ENCODE measurements at places on chromosomes 5 and 9.
A peak's percentile ranks its signal among the peaks of the same experiment; 100 is the strongest.

- no peak for DNase-seq
Measured at GRCh38 chr9:73095425-73095824, 56.2 kb upstream of the ANXA1 start.

DNA sequence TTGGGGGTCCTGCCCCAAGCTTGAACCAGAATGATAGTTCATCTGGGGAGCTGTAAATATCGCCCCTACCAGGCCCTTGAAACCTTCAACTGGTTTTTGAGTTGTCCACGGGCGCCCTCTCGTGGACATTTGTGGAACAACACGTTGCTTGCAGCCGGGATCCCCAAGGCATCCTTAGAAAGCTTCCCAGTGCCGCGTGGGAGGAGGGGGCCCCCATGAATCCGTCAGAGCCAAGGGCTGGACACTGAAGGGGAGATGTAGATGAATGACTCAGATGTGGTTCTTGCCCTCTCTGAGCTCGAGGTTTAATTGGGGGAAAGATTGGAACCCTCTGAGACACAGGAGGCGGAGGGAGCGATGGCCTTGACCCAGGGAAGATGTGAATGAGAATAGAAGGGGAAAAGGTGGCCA is 31.8 kb upstream of the ORM1 start:
- DNase-seq = peak; percentile 60

DNA sequence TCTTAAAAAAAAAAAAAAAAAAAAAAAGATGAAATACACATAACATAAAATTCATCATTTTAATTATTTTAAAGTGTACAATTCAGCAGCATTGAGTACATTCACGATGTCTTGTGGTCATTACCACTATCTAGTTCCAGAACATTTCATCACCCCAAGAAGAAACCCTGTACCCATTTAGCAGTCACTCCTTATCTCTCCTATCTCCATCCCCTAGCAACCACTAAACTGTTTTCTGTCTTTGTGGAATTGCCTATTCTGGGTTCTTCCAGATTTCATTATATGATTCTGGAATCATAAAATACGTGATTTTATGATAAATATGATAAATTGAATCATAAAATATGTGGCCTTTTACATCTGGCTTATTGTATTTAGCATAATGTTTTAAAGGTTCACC is 8.9 kb upstream of the HMCN2 start:
- DNase-seq = no peak

DNA sequence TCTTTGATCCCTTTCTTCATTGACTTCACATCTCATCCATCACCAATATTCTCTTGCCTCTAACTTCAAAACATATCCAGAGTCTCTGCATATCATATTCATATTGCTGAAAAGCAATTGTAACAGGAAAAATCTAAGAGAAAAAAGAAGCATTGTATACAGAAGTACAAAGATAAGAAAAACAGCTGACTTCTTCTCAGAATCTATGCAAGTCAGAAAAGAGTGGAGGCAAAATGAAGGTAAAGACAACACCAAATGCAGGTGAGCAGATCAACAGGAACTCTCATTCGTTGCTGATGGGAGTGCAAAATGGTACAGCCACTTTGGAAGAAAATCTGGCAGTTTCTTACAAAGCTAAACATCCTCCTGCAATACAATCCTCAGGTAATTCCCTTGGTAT is 155.6 kb downstream of the PHF2 start:
- no peak for DNase-seq

DNA sequence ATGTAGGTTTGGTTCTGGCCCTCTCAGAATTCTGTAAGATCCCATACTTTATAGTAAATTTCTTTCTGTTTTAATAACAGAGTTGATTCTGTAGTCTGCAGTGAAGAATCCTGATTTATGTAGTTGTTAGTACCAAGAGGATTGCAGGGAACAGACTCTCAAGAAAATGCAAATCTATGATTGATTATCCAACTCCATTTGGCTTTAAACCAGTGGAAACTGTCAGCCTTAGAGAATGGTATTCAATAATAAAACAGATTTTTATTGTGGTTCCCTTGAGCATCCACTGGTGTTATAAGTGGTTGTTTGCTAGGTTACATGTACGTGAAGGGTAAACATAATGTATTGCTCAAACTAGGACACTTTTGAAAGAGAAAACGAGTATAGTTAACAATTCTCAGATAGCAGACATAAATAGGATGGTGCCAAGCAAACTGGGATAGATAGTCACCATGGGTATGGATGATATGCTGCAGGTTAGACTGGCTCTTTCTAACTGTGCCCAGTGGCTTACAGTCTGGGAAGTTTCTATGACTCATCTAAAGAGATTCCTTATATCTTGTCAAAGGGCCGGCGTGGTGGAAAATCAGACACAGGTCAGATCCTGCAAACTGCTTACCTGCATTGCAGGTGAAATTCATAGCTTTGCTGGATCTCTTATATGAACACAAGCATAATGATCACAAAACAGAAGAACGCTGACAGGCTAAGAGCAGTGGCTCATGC is 41.7 kb upstream of the RPS23 start:
- DNase-seq = no peak

DNA sequence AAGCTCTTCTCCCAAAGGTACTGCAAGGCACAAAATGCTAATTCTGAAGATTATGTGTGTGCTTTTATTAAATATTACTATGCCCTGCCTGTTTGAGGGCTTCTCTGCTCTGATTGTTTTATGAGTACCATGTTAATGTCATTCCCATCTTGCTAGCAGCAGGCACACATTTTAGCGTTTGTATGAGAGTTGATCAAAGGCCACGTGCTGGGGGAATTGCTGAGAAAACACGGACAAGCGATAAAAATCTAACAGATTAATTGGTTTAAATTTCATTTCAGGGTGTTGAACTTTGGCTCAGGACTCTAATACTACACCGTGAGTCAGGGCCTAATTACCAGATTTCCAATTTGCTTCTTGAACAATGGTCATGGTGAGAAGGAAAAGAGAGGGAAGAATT is 298.4 kb downstream of the EBF1 start:
- DNase-seq = no peak

DNA sequence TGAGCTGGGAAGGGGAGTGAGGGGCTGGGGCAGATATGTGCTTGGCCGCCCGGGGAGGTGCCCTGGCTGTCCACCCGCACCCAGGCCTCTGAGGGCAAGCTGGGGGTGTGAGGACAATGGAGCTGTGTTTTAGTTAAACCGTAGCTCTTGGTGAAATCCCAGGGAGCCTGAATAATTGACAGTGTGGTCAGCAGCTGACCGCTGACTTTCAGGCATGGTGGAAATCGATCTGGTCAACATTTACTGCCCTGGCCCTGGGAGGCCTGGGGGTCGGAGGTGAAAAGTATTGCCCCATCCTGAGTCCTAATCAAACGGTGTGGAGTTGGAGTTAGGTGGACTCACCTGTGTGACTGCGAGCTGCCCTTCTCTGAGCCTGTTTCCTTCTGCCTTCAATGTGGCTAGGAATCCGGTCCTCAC is 31.2 kb upstream of the CRB2 start:
- no peak for DNase-seq

- DNase-seq = no peak
Measured at GRCh38 chr9:131282688-131283422, 6.5 kb upstream of the FAM78A start.

- no peak for DNase-seq
Measured at GRCh38 chr5:135221187-135221473, 177.9 kb downstream of the MACROH2A1 start.

DNA sequence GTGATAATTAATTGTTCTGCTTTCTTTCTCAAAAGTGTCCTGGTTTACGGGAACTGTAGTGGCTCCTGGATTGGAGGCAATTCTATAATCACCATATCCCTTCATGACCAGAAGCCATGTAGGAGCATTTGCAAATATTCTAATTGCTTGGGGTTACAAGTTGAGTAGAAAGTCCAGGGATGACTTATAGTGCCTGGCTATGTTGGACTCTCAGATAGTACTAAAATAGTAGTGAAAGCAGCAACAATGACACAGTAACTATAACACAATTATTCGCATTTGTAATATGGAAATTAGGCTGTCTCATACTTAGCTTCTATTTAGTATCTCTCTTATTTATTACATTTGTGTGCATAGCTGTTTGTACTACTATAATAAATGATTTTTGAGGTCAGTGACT is 712.5 kb upstream of the GRAMD2B start:
- DNase-seq = no peak

GRCh38 chr5:102314328-102314727 is 18.2 kb upstream of the SLCO4C1 start:
- no peak for DNase-seq

DNA sequence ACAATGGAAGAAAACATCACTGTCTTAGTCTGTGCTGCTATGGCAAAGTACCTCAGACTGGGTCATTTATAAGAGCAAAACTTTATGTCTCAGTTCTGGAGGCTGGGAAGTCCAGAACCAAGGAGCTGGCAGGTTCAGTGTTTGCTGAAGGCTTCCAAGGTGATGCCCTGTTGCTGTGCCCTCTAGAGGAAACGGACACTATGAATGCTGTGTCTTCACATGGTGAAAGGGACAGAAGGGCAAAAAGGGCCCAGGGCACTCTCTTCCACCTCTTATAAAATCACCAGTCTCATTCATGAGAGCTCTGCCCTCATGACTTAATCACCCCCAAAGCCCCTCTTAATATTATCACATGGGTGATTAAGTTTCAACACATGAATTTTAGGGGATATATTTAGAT is 143.5 kb downstream of the FANCC start:
- no peak for DNase-seq

DNA sequence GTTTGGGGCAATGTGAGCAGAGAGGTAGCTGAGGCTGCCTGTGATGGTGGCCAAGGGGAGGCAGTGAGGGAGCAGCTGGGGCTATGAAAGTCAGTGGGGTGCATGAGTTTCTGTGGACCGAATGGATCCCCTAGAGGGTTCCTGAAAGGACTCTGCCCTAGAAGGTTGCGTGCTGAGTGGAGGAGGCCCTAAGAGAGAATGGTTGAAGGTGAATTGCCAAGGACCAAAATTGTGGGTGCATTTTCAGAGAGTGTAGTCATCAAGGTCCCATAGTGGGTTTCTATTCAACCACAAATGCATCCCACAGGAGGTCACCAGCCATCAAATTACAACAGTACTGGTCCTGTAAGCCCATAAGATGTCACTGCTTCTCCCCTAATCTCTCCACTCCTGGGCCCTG is 298.3 kb downstream of the CDK5RAP2 start:
- no peak for DNase-seq

DNA sequence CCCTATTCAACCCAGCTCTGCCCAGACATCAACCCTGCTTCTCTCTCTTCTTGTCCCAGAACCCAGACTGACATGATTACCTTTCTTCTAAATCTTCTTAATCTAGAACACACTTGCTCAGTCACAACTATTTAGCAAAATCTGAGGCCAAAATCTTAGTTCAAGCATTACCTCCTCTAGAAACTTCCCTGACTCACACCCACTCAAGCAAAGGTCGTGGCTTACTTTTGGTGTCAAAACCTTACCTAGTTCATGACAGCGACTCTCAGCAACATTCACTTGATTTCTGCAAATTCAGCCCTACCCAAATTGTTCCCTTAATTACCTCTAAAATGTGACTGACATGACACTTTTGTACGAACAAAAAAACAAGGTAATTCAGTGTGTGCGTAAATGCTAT is 130.2 kb downstream of the TLE1 start:
- DNase-seq = peak; percentile 21

All from ACHN (cell line).